Stimulated activated CD8-positive, alpha-beta memory T cell treated with anti-CD3 and anti-CD28 coated beads, Interleukin-7, amount 100 ng/mL, for 1 hour (primary cell): ENCODE measurements at places on chromosomes 5 and 9.

DNA sequence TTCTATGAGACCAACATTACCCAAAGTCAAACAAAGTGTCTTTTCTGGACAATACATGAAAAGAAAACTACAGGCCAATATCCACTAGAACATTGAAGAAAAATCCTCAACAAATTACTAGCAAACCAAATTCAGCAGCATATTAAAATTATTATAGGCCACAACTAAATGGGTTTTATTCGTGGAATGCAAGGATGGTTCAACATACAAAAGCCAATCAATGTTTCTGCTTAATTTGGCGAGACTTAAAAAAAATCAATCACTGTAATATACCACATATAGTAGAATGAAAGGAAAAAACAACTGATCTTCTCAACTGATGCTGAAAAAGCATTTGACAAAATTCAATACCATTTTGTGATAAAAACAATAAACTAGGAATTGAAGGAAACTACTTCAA lies 51.8 kb upstream of the FNIP1 start:
- DNase-seq = no peak

DNA sequence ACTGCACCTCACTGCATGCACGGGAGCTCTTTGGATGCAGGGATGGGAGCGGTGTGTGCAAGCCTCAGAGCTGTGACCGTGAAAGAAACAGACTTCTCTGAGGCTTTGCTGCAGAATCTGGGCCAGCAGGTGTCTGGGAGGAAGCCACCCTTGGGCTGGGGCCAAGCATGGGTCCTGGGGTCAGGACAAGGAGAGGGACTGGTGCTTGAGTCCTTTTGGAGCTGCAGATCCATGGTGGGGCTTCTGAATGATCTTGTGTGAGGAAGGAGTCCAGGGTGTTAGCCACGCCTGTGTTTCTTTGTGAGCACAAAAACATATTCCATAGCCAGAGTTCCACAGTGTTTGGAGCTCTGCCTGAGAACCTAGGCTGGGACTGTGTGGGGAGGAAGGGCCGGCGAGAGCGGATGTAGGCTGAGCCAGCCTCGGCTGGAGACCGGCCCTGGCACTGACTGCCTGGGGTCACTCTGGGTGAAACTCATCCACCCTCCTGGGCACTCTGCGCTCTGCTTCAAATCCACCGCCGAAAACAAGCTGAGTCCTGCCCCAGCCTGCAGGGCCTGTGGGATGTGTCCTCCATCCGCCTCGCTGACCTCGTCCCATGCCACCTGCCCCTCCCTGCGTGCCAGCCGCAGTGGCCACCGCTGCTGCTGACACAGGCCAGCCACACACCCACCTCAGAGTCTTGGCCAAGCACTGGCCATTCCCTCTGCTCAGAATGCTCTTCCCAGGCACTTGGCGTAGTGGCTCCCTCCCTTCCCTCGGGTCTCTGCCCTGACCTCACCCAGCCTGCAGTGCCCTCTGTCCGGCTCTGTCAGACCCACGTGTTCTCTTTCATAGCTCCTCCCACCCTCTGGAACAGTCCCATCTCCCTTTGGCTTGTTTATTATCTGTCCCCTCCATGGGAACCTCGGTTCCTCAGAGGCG lies 26.7 kb downstream of the ERGIC1 start:
- no peak for DNase-seq

- no peak for DNase-seq
Observed at GRCh38 chr9:121301881-121302286, 33.9 kb downstream of the GSN start.

DNA sequence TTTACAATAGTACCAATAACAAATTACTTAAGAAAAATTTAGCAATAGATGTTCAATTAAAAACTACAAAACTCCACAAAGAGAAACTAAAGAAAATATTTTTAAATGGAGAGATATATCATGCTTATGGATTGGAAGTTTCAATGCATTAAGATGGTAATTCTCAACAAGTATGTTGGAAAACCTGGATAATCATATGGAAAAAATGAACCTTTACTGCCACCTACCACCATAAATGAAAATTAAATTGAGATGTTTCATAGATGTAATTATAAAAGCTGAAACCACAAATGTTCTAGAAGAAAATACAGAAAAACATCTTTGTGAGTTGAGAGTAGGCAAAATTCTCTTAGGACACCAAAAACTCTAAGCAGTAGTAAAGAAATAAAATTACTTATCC lies 121.7 kb downstream of the ANKRD18B start:
- no peak for DNase-seq

- DNase-seq = no peak
Observed at GRCh38 chr9:83956436-83957247, 23.4 kb downstream of the HNRNPK start.

DNA sequence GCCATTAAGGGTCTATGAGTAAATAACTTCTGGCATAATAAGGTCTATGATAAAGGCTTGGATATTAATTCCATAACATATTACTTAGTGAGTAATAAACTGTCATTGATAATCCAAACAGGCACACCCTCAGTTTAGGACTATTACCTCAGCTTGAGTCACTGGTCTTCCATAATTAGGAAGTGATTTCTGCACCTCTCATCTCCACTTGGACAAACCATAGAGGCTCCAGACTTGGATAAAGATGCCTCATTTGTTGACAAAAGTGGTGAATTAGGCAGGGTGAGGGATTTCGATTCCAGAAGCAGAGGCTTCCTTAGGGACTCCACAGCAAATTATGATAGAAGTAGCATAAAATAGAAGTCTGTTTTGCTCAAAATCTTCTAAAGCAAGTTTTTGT lies 127.5 kb upstream of the MTAP start:
- DNase-seq = no peak

DNA sequence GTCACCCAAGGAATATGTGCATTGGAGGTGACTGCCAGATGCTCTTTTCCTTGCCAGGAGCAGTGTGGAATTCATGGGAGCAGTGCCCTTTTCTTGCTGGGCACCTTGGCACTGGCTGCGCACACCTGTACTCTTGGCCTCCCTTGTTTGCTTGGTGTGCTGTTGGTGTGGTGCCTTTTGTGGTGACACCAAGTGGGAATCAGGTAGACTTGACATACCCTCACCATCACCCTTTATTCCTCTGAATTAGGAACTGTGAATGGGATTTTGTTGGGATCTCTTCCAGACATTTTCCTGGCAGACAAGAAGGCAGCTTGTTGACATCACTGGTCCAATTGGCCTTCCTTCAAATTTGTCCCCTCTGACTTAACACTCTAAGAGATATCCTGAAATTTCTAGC lies 82.3 kb downstream of the RAI14 start:
- no peak for DNase-seq

DNA sequence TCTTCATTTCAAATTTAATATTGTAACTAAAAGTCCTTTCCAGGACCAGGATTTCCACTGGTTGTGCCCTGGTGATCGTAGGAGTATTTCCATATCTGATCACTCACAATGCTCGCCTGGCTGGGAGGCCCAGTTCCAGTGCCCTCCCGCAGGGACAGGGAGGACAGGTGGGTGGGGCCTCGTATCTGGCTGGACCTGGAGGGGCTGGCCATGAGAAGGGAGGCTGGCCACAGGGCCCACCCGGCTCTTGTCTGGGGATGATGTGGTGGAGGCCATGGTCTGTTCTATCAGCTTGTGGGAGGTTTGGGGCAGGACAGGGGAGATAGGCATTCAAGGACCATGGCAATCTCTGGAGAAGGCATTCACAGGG lies 286.4 kb downstream of the GADD45G start:
- DNase-seq = no peak

- no peak for DNase-seq
Observed at GRCh38 chr5:135322271-135322670, 76.8 kb downstream of the MACROH2A1 start.

DNA sequence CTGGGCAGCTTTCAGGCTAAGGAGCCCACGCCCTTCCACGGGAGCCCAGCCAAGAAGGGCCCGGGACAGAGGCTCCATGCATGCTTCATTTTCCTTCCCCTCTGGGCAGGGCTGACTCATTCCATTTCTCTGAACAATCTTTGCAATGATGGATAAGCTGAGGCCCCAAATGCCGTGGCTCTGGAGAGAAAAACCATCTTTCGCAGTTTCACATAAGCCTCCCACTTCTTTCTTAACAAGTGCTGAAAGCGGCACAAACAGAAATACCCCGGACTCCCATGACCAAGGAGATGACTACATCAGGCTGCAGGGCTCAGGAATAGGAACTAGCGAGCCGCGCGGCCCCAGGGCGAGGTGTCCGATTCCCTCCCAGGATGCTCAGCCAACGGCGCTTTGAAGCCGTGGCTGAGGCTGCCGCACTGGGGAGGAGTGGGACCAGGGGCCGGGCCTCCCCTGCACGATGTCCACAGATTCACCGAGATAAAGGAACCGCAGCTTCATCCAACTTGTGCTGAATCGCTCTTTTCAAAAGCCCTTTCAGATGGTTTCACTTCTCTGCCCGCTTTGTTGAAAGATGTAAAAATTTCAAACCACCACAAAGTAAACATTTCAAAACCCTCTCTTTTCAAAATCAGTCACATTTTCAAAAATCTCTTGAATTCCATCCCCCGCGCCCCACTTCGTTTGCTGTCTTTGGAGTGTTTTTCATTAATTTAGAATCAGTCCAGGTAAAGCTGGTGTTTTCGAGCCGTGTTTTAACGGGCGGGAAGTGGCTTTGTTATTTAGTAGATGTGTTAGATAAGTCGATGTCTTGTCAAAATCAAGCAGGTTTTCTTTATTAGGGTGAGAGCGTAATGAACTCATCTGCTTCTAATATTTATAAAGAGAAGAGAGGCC lies 96.5 kb upstream of the LMX1B start:
- no peak for DNase-seq

- no peak for DNase-seq
Observed at GRCh38 chr5:61910771-61911170, 395.2 kb upstream of the KIF2A start.

GRCh38 chr9:34590381-34591247 lies 1.1 kb upstream of the CNTFR start:
- DNase-seq = no peak

GRCh38 chr5:73735032-73735734 lies 109.2 kb downstream of the ARHGEF28 start:
- no peak for DNase-seq

DNA sequence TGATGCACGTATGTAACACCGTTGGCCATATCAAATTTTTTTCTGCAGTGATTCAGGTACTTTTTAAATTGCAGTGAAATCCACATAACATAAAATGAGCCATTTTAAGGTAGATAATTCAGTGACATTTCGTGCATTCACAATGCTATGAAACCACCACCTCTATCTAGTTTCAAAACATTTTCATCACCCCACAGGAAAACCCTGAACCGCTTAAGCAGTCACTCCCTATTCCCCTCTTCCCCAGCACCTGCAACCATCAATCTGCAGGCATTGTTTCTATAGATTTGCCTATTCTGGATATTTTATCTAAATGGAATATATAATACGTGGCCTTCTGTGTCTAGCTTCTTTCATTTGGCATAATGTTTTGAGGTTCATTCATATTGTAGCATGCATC lies 79.2 kb downstream of the BOD1 start:
- DNase-seq = no peak

- DNase-seq = no peak
Observed at GRCh38 chr9:129109952-129110739, 447 bp downstream of the CRAT start.

DNA sequence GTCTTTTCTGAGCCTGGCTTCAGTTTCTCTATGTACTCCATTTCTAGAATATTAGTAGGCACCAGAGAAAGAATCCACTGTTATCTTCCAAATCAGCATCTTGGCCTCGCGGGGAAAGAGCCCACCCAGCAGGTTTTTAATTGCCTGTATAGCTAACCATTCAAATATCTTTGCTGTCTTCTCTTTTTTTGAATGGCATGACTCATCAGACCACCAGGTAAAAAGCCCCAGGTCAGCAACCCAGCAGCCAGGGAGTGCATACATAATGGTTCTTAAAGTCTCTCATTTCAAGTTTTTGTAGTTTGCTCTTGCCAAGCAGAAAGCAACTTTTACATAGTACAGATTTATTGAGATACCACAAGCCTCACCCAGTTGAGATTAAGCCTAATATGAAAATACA lies 50.7 kb downstream of the TMEM167A start:
- no peak for DNase-seq

GRCh38 chr5:135382981-135383380 lies 16.1 kb downstream of the MACROH2A1 start:
- DNase-seq = no peak

GRCh38 chr5:123803359-123803758 lies 291.4 kb downstream of the CSNK1G3 start:
- no peak for DNase-seq

DNA sequence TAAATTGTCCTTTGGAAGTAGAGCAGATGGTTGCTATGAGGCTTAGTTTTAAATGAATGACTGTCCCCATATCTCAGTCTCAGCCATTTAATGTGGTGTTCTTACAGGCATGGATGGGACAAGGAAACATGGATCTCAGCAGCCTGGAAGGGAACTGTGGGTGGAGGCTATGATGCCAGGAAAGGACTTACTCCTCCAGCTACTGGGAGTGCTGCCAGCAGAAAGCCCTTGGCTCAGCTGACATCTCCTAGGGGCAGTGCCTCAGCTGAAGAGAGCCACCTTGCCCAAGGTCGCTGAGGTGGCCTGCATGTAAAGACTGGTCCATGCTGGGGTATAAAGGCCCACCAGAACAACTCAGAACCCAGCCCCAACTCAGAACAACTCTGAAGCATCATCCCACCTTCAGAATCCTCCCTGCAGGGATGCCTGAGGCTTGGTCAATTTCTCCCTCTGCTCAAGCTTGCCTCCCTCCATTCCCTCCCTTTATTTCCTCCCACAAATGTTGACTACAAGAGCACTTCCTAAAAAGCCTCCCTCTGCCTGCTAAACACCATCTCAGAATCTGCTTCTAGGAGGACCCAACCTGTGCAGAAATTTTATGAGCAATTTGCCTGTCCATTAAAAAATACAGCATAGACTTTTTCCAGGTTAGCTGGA lies 1.8 kb upstream of the PDE8B start:
- DNase-seq = no peak

DNA sequence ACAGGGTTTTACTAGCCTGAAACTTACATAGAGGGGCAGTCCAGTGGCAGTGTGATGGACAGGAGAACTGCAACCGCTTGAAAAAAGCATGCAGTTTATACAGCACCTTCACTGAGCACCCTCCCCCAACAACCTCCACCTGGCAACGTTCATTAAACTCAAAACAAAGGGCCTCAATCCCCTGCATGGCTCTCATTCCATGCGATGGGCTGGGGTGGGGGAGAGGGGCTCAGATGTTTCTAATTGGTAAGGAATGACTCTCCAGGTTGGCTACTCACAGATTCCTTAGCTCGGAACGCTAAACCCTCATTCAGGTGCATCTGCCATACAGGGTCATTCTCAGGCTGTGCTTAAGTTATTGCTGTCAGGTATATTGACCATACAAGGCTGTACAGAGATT lies 80.9 kb upstream of the ITGA1 start:
- DNase-seq = no peak

- no peak for DNase-seq
Observed at GRCh38 chr5:74380193-74380592, 260.3 kb downstream of the ENC1 start.

- DNase-seq = no peak
Observed at GRCh38 chr9:35254984-35255857, 93.4 kb downstream of the UNC13B start.

GRCh38 chr9:65449423-65449822 lies 164.4 kb upstream of the FOXD4L5 start:
- no peak for DNase-seq

GRCh38 chr5:153630546-153630945 lies 140.1 kb downstream of the GRIA1 start:
- no peak for DNase-seq

- DNase-seq = no peak
Observed at GRCh38 chr5:14528926-14529325, 52.7 kb upstream of the OTULINL start.

GRCh38 chr5:33583332-33583731 lies 142.6 kb downstream of the TARS1 start:
- DNase-seq = no peak

- no peak for DNase-seq
Observed at GRCh38 chr5:91122651-91123050, 260.5 kb downstream of the ARRDC3 start.

- DNase-seq = no peak
Observed at GRCh38 chr5:41447650-41448510, 62.5 kb downstream of the PLCXD3 start.
